GM19239 (cell line): ENCODE measurements at places on chromosomes 2 and 18.
A peak's percentile ranks its signal among the peaks of the same experiment; 100 is the strongest.

DNA sequence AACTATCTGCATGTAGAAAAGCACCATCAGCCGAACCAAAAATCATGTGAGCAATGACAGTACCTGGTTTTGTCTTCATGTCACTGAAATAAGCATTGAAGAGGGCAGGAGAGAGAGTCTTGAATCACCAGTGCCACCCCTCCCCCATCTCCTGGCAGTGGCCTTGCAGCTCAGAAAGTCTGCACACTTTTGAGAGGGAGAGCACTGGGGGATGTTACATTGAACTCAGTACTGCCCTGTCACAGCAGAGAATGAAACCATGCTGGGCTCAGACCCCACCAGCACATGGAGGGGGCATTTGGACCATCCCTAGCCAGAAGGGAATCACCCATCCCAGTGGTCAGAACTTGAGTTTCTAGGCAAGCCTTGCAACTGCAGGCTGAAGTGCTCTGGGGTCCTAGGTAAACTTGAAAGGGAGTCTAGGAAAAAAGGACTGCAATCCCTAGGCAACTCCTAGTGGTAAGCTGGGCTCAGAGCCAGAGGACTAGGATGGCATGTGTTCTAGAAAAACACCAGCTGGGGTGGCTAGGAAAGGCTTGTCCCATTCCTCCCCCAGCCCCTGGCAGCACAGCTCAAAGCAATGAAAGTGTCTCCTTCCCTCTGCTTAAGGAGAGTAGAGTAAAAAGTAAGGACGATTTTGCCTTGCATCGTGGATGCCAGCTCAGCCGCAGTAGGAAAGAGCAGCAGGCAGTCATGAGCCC lies 259.9 kb upstream of the MYT1L start:
- no peak for DNase-seq

DNA sequence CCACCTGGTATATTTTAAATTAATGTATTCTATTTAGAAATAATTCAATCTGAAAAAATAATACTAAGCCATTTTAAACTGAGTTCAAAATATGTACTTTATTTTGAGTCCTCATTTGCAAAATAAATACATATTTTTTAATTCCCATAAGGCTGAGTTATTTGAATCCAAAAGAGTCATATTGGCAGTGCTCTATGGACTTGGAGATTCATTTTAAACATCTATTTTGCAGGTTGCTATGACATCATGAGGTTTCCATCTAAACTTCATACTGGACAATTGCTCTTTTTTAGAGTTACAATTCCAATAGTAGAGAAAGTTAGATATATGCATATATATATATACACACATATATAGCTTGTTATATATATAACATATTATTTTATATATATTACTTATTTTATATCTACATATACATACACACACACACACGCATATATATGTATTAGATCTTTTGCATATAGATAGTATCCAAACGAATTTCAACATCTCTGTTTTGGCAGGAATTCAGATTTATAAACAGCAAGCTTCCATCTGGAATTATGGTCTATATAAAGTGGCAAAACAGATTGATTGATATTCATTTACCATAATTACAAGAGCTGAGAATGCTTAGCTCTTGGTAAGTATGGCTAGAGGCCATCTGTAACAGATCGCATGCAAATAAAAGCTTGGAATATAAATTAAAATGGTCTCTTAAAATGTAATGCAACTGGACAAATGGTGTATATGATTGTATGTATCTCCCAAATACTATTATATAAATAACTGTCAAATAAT lies 34.9 kb downstream of the NOL4 start:
- no peak for DNase-seq

- no peak for DNase-seq
Observed at GRCh38 chr2:220891405-220891804, 680.7 kb downstream of the EPHA4 start.

DNA sequence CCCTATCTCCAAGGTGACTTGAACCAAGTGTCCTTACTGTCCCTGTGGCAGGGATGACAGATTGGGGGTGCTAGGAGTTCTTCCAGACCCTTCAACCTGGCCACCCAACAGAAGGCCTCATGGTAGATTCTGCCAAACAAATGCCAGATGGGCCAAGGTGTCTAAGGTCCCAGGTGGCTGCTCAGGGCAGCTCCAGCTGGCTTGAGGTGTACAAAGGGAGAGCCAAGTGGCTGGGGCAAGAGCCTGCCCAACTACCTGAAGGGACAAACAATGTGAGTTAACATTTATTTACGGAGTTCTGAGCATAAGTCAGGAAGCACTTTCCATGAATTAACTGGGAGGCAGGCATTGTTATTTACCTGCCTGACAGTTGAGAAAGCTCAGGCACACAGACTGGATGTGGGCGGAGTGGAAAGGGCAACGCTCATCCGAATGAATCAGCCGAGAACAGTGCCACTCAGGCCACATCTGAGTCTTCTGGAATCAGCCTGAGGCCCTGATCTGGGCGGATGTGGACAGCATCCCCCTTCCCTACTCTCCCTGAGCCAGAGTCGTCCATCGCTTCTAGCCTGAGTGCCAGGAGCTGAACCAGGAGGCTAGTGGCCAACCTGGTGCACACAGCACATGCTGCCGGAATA lies 4.4 kb upstream of the KCNIP3 start:
- DNase-seq, result no peak

DNA sequence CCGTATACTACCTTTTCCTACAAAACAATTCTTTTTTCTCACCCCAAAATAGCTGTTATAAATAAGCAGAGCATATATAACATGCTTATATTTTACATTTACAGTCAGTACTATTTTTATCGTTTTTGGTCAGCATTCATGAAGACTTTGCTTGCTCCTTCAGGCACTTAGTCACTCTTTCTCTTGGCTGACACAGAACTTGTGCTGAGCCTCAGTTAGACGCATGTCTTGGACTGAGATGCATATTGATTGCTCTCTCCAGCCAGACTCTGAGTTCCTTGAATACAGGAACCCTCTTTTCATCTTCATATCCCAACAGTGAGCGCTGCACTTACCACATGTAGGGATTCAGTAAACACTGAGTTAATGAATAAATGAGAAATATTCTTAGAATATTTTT lies 158.3 kb downstream of the RTN4 start:
- no peak for DNase-seq

DNA sequence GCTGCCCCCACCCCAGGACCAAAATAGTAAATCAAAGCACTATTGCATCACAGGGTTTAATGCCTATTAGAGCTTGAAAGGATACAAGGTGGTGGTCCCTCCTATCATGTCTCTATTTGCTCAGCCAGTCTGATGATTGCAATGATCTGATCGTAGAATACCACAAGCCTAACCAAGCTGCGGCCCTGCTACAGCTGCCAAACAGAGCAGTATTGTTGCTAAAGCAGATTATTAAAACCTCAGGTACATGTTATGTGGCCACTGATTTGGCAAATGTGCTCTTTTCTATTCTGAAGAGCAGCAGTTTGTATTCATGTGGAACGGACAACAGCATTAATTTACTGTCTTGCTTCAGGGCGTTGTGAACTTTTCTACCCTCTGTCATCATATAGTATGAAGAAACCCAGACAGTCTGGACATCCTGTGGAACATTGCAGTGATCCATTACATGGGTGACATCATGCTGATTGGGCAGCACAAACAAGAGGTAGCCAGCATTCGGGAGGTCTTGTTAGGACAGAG lies 8.4 kb upstream of the VAPA start:
- no peak for DNase-seq

- DNase-seq, result peak; percentile 48
Observed at GRCh38 chr2:231396058-231396821, 730 bp downstream of the B3GNT7 start.

GRCh38 chr2:95079199-95079683 lies 42.4 kb downstream of the MRPS5 start:
- DNase-seq, result no peak

DNA sequence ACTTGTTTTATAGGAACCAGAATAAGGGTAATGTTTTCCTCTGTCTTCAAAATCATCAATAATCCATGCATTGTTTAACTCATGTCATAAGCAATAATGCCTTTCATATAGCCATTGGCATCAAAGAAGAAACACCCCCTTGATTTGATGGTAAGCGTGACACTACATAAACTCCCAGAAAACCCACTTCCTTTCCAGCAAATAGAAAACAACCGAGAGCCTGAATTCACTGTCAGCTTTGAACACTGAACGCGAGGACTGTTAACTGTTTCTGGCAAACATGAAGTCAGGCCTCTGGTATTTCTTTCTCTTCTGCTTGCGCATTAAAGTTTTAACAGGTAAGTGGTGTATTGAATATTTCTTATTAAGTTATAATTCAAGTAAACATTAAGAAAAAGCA lies at the start of gene ICOS:
TSS of gene ICOS (plus strand) at position 229 of the 400 bp plus-strand sequence. CDS start at position 281, 52 bp downstream.
- no peak for DNase-seq

- DNase-seq, result no peak
Observed at GRCh38 chr2:60484133-60484645, 69.3 kb downstream of the BCL11A start.

GRCh38 chr18:77708826-77709506 lies 459.3 kb downstream of the GALR1 start:
- no peak for DNase-seq

- peak; percentile 82 for DNase-seq
Observed at GRCh38 chr2:230872968-230873660, 8.4 kb downstream of the ITM2C start.

DNA sequence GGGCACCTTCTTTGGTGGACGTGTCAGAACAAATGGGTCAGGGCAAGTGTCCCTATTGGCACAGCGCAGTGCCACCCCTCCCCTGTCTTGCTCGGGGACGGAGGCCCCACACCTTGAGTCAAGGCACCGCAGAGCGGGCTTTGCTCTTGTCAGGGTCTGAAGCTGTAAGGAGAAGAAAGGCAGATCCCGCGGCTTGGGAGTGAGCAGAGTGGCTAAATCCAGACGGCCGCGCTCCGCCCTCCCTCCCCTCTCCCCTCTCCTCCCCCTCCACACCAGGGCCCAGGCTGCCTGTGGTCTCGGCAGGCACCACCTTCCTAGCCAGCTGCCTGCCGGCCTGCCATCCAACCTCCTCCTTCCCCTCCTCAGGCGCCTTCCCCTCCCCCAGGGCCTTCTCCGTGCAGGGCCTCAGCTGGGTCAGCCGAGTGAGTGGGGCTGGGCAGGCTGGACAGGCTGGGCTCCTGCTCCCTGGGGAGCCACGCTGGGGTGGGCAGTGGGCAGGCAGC lies 25.8 kb downstream of the SPEG start:
- DNase-seq, result no peak

DNA sequence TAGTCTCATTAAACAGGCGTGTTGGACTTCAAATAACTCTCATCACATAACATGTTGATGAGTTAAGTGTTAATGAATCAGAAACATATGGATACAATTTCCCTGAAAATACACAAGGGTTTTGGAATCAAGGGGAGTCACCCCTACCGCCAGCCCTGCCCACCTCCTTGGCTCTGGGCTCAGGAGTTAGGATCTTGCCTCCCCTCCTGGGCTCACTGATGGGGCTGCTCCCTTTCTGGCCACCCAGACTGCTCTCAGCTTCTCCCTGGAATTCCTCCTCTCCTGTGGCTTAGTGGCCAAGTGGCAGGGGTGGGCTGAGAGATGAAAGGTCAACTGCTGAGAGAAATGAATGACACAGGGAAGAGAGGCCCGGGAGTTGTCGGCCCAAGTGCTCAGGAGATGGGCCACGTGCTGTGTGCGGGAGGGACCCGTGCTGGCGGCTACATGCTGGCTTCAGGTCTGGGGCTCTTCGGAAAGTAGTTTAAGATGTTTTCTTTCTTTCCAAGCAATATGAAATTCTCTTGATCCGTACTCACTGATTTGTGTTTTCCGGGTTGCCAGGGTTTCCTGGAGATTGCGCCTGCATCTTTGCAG lies 55.8 kb upstream of the TNP1 start:
- no peak for DNase-seq

DNA sequence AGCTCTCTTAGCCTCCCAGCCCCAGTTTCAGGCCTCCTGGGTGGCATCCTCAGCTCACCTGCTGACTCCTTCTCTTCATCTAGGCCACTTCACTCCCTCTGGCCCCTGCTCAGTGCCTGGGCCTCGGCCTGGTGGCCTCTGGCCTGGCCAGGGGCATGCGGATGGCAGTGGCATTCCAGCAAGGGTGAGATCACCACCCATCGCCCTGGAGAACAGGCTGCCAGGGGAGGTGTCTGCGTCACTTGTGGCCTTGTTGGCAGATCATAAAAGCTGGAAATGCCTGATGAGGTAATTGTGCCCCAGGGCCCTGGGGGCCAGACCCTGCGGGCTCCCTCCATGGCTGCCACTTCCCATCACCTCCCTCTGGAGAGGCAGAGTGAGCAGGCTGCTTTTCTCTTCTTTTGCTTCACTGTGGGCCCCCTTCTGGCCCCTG lies 72.5 kb upstream of the SMAD2 start:
- DNase-seq, result no peak

GRCh38 chr2:98086491-98087446 lies at the start of gene VWA3B:
VWA3B (plus strand) TSS chr2:98087167; CDS start chr2:98093093, 5,926 bp downstream.
- peak; percentile 48 for DNase-seq

DNA sequence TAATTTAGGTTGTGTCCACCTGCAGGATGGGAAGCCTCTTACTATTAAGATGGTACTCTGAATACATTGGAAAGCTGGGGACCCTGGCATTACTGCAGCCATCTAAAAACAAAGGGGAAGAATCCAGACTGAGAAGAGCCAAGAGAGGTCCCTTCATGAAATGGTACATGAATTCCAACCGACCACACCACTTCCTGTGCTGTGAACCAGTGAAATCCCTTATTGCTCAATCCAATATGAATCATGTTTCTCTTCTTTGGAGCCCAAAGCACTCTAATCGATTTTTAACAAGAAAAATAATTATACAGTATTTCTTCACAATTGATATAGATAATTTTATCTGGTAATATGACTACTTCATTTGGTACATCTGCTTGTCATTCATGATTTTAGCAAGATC lies 479.7 kb upstream of the RAB6C start:
- no peak for DNase-seq

- DNase-seq, result no peak
Observed at GRCh38 chr2:152557273-152557888, 159.9 kb downstream of the PRPF40A start.

- no peak for DNase-seq
Observed at GRCh38 chr2:134227666-134228065, 26.2 kb upstream of the MGAT5 start.

- DNase-seq, result peak; percentile 76
Observed at GRCh38 chr2:10079870-10080535, at the start of gene CYS1. CYS1 (minus strand) TSS chr2:10080411; CDS start chr2:10080223, 188 bp downstream.

DNA sequence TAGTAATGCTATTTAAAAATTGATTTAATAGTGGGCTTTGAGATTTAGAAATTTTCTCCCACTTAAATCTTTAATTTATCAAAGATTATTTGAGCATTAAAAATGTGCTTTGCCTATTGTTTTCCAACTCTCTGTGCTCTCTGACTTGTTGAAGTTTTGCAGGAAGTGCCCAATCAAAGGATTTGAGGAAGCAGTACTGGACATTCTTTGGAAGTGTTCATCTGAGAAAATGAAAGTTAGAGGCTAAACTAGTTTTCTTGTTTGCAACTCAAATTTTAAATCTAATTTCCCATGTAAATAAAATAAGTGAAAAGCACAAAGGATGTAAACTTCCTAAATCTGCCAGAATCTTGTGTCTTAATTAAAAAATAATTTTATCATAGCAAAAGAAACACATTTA lies 89.1 kb downstream of the CAMKMT start:
- no peak for DNase-seq
